ENCODE measurements at places on chromosomes 3 and 15. TPM values are rescaled to one million over a fixed set of nuclear protein-coding genes. Genes with fewer than 3 reads are reported as not detected.

DNA sequence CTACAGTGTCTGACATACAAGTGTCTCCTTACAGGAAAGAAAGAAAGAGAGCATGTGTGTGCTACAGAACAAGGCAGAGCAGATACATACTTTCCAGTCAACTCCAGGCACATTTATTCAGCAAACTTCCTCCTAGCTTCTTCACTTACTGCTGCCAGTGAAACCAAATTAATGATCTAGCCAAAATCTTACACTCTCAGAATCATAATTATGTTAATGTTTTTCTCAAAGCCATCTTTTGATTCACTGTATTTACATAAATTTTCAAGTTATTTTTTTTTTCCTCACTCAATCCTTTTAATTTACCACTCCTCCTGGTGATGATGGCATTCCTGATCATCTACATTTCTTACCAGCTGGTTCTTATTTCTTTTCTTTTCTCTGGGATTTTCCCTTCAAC, 326.7 kb downstream of the IGSF11 start:
- DNase-seq: no peak

- DNase-seq: peak; percentile 73
Measured at GRCh38 chr3:10338591-10339353, 17.9 kb upstream of the SEC13 start.

DNA sequence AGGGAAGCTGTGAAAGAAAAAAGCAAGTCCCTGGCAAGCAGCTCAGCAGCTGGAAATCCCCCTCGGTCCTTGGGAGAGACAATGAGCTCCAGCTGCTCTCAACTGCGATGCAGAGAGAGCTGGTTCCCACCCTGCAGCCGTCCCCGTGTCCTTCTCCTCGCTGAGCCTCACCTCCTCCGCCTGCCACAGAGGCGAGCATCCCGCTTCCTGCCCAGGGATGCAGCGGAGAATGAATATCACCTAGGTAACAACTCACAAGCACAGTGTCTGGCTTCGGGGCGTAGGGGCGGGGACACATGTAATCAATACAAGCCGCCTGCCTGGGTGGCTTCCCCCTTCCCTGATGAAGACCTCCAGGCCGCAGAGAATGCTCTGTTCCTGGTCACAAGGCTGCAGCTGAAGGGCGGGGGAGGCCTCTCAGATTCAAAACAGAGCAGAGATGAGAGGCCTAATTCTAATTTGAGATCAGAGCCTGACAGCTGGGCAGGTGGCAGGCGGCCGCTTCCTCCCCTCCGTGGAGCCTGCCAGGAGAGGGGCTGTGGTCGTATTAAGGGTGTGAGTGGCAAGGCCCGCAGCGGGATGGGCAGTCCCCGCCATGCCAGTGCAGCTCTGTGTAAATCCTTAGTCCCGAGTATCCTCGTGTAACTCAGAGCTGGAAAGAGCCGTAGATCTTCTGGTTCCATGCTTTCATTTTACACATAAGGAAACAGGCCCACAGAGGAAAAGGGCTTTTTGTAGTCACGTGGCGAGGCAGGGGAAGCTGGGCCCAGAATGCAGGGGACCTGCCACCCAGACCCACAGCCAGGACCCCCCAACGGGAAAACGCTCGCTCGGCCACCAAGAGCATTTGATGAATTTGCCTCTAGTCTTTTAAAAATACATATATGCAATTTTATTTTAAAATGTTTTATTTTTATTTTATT, 24.3 kb downstream of the ZDHHC19 start:
- peak; percentile 89 for DNase-seq

DNA sequence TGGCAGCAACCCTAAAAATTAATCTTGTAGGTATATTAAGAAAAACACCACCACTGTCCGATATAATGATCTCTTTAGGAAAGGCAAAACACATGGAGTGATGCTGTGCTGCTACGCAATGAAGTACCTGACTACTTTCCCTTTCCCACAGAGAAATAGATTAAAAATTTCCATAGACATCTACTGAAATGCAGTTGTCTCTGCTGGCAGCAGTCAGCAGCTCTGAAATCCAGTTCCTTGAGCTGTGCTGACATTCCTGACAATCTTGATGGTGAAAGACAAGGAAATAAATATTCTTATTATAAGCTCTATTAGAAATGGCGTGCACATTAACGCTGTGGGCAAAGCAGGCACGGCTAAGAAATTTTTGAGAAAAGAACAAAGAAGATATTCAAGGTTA, 287.6 kb downstream of the IL5RA start:
- no peak for DNase-seq

- no peak for DNase-seq
Measured at GRCh38 chr3:89300981-89301380, 193.6 kb downstream of the EPHA3 start.

GRCh38 chr3:87041191-87041590, 50.2 kb upstream of the VGLL3 start:
- DNase-seq: no peak

The SEMA5B gene
- 22.4 TPM for total RNA-seq

DNA sequence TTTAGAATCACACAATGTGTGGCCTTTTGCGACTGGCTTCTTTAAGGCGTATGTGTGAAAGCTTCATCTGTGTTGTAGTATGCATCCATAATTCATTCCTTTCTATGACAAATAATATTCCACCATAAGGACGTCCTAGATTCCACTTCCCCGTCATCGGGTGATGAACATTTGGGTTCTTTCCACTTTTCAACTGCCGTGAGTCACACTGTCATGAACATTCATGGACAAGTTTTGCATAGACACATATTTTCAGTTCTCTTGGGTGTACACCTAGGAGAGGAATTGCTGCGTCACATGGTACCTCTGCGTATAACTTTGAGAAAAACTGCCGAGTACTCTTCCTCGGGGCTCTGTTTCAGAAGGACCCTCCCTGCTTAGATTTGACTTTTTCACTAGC, 97.3 kb downstream of the TOP2B start:
- DNase-seq: no peak

- no peak for DNase-seq
Measured at GRCh38 chr3:15936312-15936711, 138.5 kb upstream of the ANKRD28 start.

- DNase-seq: no peak
Measured at GRCh38 chr15:85825118-85825517, 30.4 kb upstream of the KLHL25 start.

- no peak for DNase-seq
Measured at GRCh38 chr3:167973901-167974300, 121.8 kb downstream of the GOLIM4 start.

DNA sequence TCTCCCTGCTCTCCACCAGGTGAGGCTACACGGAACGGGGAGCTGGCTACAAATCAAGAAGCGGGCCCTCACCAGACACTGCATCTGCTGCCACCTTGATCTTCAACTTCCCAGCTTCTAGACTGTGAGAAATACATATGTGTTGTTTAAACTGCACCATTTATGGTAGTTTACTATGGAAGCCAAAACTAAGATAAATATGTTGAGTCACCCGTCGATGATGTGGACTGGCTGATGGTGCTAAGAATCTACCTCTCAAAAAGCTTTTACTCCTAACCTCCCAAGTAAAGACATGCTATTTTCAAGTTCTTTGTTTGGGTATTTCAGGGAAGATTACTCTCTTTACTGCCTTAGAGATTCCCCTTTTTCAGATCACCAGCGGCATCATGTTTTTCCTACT, 110.9 kb downstream of the VGLL3 start:
- no peak for DNase-seq

DNA sequence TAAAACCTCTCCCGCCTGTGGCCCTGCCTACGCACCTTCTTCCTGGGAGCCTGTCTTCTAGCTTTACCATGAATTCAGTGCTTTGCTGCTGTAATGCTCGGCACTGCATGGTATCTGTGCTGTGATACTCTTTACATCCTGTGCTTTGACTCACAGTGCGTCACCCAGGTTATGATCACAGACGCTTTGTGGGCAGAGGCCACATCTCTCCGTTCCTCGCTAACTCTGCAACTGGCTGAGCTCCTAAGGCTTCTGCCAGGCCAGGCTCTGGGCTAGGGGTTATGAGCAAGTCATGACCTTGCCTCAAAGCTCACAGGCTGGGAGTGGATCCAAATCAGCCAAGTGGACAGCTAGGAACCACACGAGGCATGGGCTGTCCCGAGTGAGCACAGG, 23.2 kb downstream of the SPTBN5 start:
- DNase-seq: no peak

- DNase-seq: no peak
Measured at GRCh38 chr3:139639662-139640061, 38.1 kb downstream of the NMNAT3 start.

- DNase-seq: peak; percentile 29
Measured at GRCh38 chr3:65963787-65964677, 74.7 kb downstream of the MAGI1 start.

GRCh38 chr3:86913160-86913559, 77.8 kb downstream of the VGLL3 start:
- no peak for DNase-seq

DNA sequence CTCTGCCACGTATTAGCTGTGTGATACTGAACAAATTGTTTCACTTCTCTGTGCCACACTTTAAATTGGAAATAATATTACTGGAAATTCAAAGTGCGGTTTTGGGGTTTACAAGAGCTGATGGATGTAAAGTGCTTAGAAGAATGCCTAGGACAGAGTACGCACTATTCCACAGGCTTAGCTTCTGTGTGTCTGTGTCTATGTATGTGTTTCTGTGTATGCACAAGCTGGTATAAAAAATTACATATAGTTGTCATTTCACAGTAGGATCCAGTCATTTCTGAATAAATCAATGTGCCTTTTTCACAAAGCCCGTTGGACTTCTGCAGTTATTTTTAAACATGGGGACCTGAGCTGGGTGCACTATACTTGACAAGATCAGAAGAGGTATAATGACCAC, 370.4 kb downstream of the TUSC7 start:
- no peak for DNase-seq

The SRGAP3 gene
- 5.3 TPM for total RNA-seq

The SERPINI2 gene
- not detected for total RNA-seq

GRCh38 chr3:4079339-4080195, 223.6 kb upstream of the SETMAR start:
- DNase-seq: no peak

DNA sequence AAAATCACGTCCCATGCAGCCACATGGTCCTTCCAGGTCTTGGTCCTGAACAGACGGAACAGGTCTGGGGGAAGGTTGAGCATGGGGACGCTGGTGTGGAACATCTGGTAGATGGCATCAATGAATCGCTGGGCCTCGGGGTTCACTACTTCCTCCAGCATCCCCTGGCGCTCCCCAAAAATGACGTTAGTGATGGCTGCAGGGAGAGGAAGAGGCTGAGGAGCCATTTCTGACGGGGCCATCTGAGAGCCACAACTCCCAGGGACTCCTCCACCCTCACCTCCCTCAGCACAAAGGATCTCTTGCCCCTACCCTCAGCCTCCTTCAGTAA, 23.7 kb downstream of the CYP11A1 start:
- DNase-seq: peak; percentile 6

- DNase-seq: no peak
Measured at GRCh38 chr3:65848024-65848423, 190.7 kb downstream of the MAGI1 start.

- no peak for DNase-seq
Measured at GRCh38 chr15:71136159-71136783, 21.0 kb downstream of the THSD4 start.

- no peak for DNase-seq
Measured at GRCh38 chr3:119322021-119322834, 28.0 kb downstream of the ARHGAP31 start.

The FETUB gene
- not detected for total RNA-seq

The XCR1 gene
- total RNA-seq: not detected

The EFCAB12 gene
- 0.44 TPM for total RNA-seq

The GOLGA8J gene
- total RNA-seq: not detected
